GDM1 (cell line): ENCODE measurements at places on chromosomes 2 and 18.
A peak's percentile ranks its signal among the peaks of the same experiment; 100 is the strongest.

GRCh38 chr2:64599469-64599868 lies 54.2 kb downstream of the SERTAD2 start:
- no peak for DNase-seq

- no peak for DNase-seq
Measured at GRCh38 chr2:64133828-64134227, 10.4 kb downstream of the PELI1 start.

GRCh38 chr2:7730449-7730848 lies 813.2 kb downstream of the RNF144A start:
- no peak for DNase-seq

DNA sequence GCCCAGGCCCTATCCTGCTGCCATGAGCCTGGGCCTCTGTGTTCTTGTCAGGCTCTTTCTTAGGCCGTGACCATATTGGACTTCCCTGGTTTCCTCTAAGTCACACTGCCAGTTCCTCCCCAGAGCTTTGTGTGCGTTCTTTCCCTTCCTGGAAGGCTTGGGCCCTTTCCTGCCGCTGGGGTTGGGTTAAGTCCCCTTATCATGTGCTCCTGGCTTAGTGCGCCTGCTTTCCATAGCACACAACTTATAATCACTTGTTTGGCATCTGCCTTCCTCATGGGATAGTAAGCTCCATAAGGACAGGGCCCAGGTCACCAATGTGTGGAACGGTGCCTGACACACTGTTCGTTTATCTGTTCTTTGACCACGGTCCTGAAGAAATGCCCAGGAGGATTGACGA lies 31.3 kb downstream of the NIFK start:
- no peak for DNase-seq

- peak; percentile 28 for DNase-seq
Measured at GRCh38 chr2:101623031-101623521, 74.4 kb upstream of the MAP4K4 start.

DNA sequence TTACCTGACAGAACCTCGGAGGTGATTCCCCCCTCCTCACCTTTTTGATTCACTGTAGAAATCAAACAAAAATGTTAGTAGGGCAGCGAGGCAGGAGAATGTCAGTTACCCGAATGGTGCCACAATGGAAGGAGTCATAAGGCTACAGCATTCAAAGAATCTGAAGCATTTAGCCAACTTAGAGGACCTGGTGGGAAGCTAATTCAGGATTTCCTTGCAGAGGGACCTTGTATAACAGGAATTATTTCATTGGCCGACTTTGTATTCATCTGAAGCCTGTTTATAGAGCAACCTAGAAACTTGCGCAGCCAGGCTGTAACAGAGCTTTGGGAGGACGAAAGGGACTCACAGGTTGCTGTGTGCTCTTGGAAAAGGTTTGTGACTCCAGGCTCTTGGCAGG lies 129.1 kb upstream of the MMADHC start:
- no peak for DNase-seq
